ENCODE measurements at places on chromosomes 2 and 18. TPM values are rescaled to one million over a fixed set of nuclear protein-coding genes. Genes with fewer than 3 reads are reported as not detected.

DNA sequence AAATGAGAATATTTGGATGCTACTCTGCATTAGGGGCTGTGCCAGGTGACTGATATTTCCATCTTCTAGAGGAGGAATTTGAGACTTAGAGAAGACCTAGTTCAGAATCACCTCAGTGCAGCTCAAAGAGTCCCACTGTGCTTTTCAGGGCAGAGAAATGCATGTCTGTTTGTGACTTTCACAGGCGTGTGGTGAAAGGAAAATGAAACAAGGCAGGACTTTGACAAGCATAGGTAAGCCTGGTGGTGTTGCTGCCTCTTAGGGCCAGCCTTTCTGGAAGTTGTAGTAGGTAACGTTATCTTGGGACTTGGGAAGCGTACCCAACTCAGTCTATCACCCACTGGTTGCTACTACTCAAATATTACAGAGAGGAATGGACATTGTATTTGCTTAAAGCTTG lies 2.6 kb downstream of the GPR39 start:
- H3K27me3 ChIP-seq, result no peaks in the 10 kb centered on the region
- no peaks in the 10 kb centered on the region for H3K4me1 ChIP-seq
- H3K36me3 ChIP-seq, result no peaks in the 10 kb centered on the region
- no peak overlapping the region for H3K4me3 ChIP-seq

GRCh38 chr18:63433334-63433866 lies 11.1 kb upstream of the VPS4B start:
- H3K4me1 ChIP-seq, result no peaks in the 10 kb centered on the region
- H3K27me3 ChIP-seq, result no peaks in the 10 kb centered on the region
- DNase-seq, result no peak
- no peak overlapping the region for H3K27ac ChIP-seq
- H3K36me3 ChIP-seq, result no peaks in the 10 kb centered on the region

GRCh38 chr2:39673018-39673417 lies 7.3 kb downstream of the TMEM178A start:
- no peaks in the 10 kb centered on the region for H3K36me3 ChIP-seq
- H3K27ac ChIP-seq, result no peak overlapping the region
- no peak overlapping the region for H3K4me3 ChIP-seq
- no peaks in the 10 kb centered on the region for H3K27me3 ChIP-seq
- no peak for DNase-seq

GRCh38 chr2:143155661-143156060 lies 26.4 kb downstream of the ARHGAP15 start:
- no peak for DNase-seq
- H3K36me3 ChIP-seq, result no peaks in the 10 kb centered on the region
- H3K4me3 ChIP-seq, result no peak overlapping the region
- no peaks in the 10 kb centered on the region for H3K4me1 ChIP-seq
- H3K27me3 ChIP-seq, result no peaks in the 10 kb centered on the region

DNA sequence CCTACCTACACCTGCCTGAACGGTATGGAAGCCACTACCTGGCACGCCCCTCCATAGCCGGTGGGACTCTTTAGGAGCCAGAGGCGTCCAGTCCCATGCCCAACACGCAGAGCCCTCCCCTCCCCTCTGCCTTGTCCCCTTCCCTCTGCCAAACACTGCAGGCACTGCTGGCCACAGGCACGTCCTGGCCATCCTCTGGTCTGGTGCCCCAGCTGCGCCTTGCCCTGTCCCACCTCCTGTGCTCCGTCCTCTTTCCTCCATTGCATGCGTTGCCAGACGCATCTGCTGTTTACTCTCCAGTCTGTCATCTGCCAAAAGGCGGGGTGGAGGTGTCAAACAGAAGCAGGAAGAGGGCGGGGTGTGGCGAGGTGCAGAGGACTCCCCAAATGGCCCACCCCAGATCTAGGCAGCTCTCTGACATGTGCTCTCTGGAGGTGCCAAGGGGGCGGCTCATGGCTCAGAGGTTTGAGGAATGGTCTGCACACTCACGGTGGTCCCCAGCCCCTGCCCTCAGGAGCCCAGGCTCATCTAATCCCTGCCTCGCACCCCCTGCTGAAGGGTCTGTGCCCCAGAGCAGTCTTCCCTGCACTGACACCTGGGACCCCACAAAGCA lies 45.1 kb downstream of the HS6ST1 start:
- no peaks in the 10 kb centered on the region for H3K27me3 ChIP-seq
- peaks cover 8% of the 10 kb centered on the region for H3K4me1 ChIP-seq
- DNase-seq, result peak; percentile 8
- H3K27ac ChIP-seq, result no peak overlapping the region

- H3K4me3 ChIP-seq, result no peak overlapping the region
- no peak overlapping the region for H3K27ac ChIP-seq
- H3K4me1 ChIP-seq, result peaks cover 10% of the 10 kb centered on the region
- H3K27me3 ChIP-seq, result no peaks in the 10 kb centered on the region
Measured at GRCh38 chr2:165582409-165582808, 112.9 kb downstream of the CSRNP3 start.

- no peak for DNase-seq
- H3K4me3 ChIP-seq, result no peak overlapping the region
- peaks cover 4% of the 10 kb centered on the region for H3K4me1 ChIP-seq
- H3K36me3 ChIP-seq, result no peaks in the 10 kb centered on the region
Measured at GRCh38 chr2:173959358-173959884, 5.8 kb downstream of the SP3 start.

GRCh38 chr2:179746981-179747380 lies 114.4 kb downstream of the ZNF385B start:
- H3K27me3 ChIP-seq, result no peaks in the 10 kb centered on the region
- H3K4me3 ChIP-seq, result no peak overlapping the region
- no peak for DNase-seq
- H3K27ac ChIP-seq, result no peak overlapping the region

- no peaks in the 10 kb centered on the region for H3K4me1 ChIP-seq
- no peak overlapping the region for H3K27ac ChIP-seq
- no peak overlapping the region for H3K4me3 ChIP-seq
- no peaks in the 10 kb centered on the region for H3K27me3 ChIP-seq
Measured at GRCh38 chr2:232400256-232401015, 6.2 kb upstream of the ALPG start.

DNA sequence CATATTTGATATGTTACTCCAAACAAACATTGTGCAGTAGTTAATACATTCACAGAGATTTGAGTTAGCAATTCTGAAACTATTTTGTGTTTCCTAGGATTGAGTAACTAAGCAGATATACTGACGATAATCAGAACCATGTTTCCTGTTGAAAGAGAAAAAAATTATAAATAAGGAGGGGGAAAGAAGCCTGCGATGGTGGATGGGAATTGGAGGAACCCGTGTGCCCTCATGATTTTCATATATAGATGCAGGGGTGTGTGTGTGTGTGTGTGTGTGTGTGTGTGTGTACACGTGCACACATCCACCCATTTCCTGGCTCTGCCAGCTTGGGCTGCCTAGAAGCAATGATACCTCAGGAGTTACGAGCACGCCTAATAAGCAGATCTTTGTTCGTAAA lies 56.9 kb downstream of the LPIN2 start:
- H3K27ac ChIP-seq, result no peak overlapping the region
- no peak for DNase-seq
- no peaks in the 10 kb centered on the region for H3K27me3 ChIP-seq

DNA sequence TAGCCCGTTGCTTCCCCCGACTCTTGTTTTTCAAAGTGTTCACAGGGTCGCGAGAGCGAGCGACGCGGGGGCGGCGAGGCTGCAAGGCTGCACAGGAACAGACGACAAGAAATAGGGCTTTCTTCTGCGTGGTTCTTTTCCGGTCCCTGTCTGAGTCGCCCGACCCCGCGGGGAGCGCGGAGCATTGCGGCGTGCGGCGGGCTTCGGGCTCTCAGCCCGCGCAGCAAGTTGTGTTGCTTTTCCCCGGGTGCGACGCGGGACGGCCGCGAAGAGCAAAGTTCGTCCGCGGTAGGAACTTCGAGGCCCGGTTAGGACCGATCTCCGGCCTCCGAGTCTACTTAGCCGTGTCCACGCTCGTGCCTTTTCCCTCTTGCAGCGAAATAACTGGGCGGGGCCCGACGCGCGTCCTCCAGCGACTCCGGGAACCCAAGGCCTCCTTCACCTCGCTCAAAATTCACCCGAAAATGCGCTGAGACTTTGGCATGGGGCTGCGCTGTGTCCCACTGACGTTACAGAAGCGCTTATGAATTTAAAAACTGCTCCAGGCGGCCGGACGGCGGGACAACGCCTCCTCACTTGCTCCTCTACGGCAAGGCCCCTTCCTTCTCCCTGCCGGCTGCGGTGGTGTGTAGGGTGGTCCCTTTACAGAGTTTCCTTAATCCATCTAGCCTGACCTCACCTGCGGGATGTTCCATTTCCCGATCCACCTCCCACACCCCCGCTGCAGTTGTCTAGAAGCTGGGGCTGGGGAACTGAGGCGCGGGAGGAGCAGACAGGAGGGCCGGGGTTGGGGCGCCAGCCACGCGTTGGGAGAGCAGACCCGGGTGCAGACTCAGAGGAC lies 1.5 kb upstream of the BCL2L11 start:
- H3K27ac ChIP-seq, result no peak overlapping the region
- peaks cover 12% of the 10 kb centered on the region for H3K4me1 ChIP-seq

DNA sequence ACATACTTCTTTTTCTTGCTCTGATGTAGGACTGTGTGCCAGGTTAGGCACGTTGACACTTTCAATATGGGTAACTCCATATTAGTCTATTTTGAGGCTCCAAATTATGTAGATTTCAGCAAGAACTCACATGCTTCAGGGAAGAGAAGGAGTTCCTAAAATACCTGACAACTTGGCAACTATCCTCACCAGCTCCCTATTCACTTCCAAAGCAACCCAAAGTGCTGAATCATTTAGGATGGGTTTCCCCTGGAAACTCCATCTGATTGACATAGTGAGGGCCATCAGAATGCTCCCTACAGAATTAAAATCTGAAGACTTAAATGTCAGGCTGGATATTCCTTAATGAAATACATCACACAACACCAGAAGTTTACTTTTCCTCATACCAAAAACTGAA lies 32.5 kb upstream of the NFU1 start:
- no peaks in the 10 kb centered on the region for H3K4me1 ChIP-seq
- no peaks in the 10 kb centered on the region for H3K27me3 ChIP-seq
- H3K36me3 ChIP-seq, result no peaks in the 10 kb centered on the region
- H3K27ac ChIP-seq, result no peak overlapping the region
- no peak overlapping the region for H3K4me3 ChIP-seq

LRRTM4 gene
- not detected for total RNA-seq

VWC2L gene
- not detected for total RNA-seq

PROKR1 gene
- not detected for total RNA-seq

RPS27A gene
- 1,936 TPM for total RNA-seq

TP53I3 gene
- total RNA-seq, result 10.3 TPM

DSG4 gene
- total RNA-seq, result not detected

FNDC4 gene
- 27.3 TPM for total RNA-seq
